Ammon's horn (tissue), 1 donor: ENCODE measurements at places on chromosomes 12 and 14.

GRCh38 chr12:32516230-32516629, 116.9 kb downstream of the FGD4 start:
- no peak for DNase-seq

- no peak for DNase-seq
These were observed 319.1 kb upstream of the RGS6 start for GRCh38 chr14:71613168-71613567.

DNA sequence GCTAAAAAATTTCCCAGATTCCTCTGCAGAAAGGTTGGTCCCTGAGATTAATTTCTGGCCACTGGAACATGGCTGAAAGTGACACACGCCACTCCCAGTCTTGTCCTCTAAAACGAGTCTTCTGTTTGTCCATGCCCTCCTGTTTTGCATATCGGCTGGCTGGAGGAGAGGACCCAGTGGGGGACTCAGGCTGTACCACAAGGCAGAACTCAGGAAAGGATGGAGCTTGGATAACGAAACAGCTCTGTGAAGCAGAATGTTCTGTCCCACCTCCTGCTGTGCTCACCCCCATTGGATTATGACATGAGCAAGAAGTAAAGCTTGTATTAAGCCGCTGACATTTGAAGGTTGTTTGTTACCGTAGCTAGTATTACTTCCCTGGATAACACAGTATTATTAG, 856.2 kb downstream of the BCL11B start:
- DNase-seq = no peak

DNA sequence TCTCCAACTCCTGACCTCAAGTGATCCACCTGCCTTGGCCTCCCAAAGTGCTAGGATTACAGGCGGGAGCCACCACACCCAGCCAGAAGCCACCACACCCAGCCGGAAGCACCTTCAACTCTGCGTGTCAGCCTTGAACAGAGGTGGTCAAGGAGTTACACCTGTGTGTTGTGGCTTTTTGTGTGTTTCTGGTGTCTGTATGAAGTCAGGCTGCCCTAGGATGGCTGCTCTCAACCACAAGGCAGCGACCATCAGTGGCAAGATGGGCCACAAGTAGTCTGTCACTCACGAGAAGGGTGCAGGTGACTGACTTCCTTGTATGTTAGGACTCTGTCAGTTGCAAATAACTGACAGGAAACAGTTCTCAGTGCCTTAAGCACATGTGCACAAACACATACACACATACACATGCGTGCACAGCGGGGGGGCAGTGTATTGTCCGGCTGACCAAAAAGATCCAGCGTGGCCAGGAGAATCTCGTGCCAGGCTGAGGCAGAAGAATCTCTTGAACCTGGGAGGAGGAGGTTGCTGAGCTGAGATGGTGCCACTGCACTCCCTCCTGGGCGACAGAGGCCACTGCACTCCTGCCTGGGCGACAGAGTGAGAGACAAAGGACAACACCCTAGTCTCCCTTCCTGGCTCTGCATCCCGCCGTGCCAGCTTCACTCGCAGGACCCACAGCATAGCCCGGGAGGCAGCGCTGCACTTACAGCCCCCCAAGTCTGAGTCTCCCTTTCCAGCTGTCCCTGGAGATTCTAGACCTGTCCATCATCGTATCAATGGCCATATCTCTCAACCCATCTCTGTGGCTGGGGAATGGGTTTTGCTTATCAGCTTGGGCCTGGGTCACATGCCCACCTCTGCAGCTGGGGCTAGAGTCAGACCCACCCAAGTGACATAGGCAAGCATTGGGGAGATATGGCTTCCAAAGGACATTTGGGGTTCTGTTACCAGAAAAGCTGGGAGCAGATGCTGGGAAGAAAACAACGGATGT, 13.7 kb downstream of the P2RX4 start:
- no peak for DNase-seq

- DNase-seq = no peak
These were observed 104.9 kb upstream of the SOX5 start for GRCh38 chr12:24054416-24054815.

- DNase-seq = peak; percentile 54
These were observed 23.0 kb upstream of the TTC7B start for GRCh38 chr14:90839024-90839888.

GRCh38 chr12:93773122-93773871, 96.1 kb downstream of the CRADD start:
- no peak for DNase-seq

- DNase-seq = no peak
These were observed 69.8 kb downstream of the LIN7A start for GRCh38 chr12:80867941-80868340.

GRCh38 chr12:129145381-129145780, 292.1 kb downstream of the GLT1D1 start:
- peak; percentile 68 for DNase-seq

DNA sequence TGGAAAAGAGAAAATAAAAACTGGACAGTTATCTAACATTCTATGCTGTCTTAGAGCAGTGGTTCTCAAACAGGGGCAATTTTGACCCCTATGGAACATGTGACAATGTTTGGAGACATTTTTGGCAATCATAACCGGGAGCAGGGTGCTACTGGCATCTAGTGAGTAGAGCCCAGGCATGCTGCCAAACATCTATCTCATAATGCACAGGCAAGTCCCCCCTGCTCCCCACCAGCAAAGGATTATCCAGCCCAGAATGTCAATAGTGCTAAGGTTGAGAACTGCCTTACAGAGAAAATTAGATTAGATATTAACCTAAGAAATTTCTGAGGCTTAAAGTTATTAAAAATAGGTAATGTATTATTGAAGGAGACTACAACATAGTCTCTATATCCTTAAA, 22.9 kb upstream of the CATSPERB start:
- no peak for DNase-seq

GRCh38 chr14:50093496-50093895, 22.9 kb downstream of the VCPKMT start:
- no peak for DNase-seq

DNA sequence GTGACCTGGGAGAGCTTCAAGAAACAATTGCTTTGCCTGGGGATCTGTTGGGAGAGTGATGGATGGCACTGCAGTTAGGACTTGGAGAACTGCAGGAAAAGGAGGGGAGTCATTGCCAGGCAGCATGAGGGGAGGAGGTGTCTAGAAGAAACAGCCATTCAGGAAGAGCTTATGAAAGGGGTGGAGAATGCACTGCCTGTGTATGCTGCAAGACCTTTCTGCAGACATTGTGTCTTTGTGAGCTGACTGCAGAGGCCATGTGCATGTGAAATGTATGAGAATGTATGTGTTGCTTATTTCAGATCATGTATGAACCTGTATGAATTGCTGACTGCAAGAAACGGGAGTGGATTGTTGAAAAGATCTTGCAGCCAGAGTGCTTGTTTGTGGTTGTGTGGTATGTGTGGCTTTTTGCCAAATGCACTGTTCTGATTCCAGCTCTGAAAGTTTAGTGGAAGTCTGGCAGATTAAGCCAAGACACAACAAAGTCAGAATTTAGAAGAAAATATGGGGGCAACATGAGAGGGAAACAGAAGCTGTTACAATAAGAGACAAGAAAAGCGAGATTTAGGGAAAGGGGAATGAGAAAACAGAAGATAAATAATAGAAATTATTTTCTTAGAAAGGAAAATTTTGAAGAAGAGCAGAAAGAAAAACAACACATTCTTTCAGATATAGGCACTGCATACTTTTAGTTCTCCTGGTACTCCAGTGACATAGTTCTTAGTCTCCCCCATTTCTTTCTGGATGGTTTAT, 9.8 kb upstream of the RIMKLB start:
- DNase-seq = peak; percentile 92

DNA sequence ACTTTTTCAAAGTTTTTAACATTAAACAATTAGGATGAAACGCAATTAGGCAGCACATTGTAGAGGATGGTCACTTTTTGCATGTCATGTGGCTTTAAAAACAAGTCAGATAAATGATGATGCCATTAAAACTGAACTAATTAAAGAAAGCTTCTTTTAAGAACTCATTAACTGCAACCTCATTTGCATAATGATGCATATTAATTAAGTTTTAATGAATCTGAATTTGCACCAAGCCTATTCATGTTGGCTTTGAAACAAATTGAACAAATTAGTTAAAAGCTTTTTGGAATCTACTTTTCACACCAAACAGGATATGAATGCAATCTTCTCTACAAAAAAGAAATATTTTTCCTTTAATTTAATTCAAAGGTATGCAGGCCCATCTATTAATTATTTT, 499.0 kb downstream of the VRK1 start:
- DNase-seq = no peak

- no peak for DNase-seq
These were observed 255.8 kb upstream of the HMGA2 start for GRCh38 chr12:65568517-65568916.

GRCh38 chr12:92543840-92544239, 158.9 kb upstream of the PLEKHG7 start:
- DNase-seq = no peak

GRCh38 chr12:102474438-102475064, 5.8 kb downstream of the IGF1 start:
- no peak for DNase-seq

GRCh38 chr12:98360401-98360800, 155.0 kb upstream of the TMPO start:
- no peak for DNase-seq

- DNase-seq = no peak
These were observed 435.8 kb downstream of the RPL10L start for GRCh38 chr14:46215801-46216200.

DNA sequence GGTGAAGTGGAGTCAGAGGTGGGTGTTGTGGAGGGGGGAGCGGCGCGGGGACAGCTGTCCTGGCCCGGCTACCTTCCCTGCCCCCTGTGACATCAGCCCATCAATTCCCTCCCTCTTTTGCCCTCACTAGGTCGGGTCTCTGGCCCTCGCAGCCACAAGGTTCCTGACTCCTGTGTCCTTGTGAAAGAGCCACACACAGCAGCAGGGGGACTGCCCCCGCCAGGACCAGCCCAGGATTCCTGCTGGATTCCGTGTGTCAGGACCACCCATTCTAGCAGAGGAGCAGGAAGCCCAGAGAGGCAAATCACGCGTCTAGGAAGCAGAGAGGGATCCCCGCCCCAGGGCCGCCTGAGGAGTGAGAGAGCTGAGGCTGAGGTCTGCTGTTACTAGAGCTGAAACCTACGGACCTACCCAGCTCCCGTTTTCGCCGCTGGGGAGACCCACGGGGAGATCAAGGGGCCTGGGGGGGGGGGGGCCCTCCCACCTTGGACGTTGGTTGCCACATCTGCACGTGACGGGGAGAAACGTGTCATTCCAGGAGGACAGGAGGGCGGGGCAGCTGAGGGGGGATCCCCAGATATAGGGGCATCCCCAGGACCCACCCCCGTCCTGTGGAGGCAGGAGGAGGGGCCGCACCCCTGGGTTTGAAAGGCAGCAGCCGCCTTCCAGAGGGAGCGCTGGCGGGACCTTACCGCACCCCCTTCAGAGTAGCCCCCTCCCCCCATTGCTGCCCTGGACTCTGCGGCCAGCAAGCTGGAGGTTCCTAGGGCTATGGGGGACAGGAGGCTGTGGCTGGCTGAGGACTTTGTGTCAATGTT, 12.5 kb upstream of the INF2 start:
- DNase-seq = no peak

DNA sequence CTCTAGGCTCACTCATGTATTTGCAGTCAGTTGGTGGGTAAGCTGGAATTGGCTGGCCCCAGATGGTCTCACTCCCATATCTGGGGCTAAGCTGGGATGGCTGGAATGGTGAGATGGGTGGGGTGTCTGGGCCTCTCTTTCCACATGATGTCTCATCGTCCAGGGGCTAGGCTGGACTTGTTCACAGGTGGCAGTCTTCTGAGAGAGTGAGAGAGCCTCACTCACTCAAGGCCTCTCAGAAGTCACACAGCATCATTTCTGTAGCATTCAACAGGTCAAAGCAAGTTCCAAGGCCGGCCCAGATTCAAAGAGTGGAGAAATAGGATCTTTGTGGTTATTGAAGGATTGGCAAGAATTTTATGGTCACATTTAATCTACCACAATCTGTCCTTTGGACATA, 102.7 kb downstream of the UNC79 start:
- DNase-seq = no peak

DNA sequence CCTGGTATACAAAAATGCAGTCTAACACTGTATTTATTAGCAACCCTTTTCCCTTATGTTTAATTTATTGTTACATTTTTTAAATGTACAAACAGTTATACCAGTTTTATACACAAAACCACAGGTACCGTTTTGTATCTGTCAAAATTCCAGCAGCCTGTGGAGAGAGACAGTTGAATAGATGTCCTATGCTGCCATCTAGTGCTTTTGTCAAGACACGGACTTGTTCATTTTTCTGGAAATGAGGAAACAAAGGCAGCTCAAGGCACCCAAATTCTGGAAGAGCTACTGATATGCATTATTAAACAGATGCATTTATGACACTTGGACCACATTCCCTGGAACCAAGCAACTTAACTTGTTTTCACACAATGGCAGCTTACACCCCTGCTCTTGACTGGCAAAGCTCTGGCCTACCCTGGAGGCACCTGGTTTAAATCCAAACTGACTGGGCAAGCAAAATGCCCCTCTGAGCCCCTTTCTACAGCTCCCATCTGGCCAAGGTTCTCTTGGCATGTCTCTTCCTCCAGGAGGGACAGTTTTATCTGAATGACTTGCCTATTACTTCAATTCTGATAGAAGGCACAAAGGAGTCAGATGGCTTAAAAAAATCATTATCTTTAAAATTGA, 286.9 kb upstream of the PRKD1 start:
- peak; percentile 84 for DNase-seq

DNA sequence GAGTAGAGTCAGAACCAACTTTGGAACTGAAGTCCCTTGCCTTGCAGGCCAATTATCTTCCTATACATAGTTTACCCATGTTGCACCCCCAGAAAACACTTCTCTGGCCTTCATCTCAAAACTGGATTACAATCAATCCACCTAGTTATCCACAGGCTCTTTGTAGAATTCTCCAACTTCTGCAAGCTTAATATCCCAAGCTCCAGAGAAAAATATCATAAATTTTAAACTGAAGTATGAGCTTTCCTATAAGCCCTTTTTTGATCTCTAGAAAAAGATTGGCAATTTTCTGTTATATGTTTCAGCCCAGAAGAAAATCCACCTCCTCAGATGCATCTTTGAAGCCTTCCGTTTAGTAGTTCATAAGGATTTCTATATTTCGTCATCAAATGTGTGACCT, 553.4 kb downstream of the SNAPC1 start:
- DNase-seq = no peak

GRCh38 chr12:11810206-11810545, 160.7 kb downstream of the ETV6 start:
- DNase-seq = no peak

- DNase-seq = no peak
These were observed 48.4 kb downstream of the ELK3 start for GRCh38 chr12:96242597-96242996.

DNA sequence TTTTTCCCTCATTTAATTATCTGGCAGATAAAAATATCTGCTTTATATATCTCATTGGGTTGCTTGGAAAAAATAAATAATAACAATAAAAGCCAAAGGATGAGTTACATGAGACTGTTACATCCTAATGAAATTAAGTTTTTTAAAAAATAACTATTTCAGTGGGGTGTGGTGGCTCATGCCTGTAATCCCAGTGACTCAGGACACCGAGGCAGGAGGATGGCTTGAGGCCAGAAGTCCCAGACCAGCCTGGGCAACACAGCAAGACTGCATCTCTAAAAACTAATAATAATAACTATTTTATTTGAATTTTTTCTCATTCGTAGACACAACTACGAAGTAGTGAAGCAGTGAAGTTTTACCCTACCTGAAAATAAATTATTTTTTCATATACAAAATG, 103.3 kb downstream of the BCAT1 start:
- DNase-seq = no peak

GRCh38 chr14:105883066-105884005, 357.0 kb downstream of the TMEM121 start:
- no peak for DNase-seq
